Thyroid gland (tissue), 4 donors: ENCODE measurements at places on chromosomes 16 and 17.
A peak's percentile ranks its signal among the peaks of the same experiment; 100 is the strongest.

GRCh38 chr16:75114179-75114945 lies 2.2 kb downstream of the LDHD start:
- no peak overlapping the region for H3K27ac ChIP-seq
- peaks cover 44% of the 10 kb centered on the region for H3K4me1 ChIP-seq
- no peaks in the 10 kb centered on the region for H3K27me3 ChIP-seq
- H3K4me3 ChIP-seq, result no peak overlapping the region
- H3K36me3 ChIP-seq, result no peaks in the 10 kb centered on the region

DNA sequence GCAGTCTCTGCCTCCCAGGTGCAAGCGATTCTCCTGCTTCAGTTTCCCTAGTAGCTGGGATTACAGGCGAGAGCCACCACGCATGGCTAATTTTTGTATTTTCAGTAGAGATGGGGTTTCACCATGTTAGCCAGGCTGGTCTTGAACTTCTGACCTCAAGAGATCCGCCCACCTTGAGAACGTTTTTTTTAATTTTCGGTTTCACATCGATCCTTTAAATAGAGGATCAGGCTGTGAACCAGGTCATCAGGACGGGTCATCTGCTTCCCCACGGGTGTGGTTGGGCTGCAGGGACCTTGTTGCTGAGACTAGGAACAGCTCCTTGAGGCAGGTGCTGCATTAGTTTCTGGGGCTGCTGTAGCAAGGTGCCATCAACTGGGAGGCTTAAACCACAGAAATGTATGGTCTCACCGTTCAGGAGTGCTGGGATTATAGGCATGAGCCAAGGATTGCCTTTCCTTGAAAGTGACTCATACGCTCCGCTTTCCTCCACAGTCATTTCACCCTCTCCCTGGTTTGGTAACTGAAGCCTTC lies 7.9 kb upstream of the NAGPA start:
- H3K36me3 ChIP-seq, result peaks cover 4% of the 10 kb centered on the region
- DNase-seq, result peak; percentile 38

DNA sequence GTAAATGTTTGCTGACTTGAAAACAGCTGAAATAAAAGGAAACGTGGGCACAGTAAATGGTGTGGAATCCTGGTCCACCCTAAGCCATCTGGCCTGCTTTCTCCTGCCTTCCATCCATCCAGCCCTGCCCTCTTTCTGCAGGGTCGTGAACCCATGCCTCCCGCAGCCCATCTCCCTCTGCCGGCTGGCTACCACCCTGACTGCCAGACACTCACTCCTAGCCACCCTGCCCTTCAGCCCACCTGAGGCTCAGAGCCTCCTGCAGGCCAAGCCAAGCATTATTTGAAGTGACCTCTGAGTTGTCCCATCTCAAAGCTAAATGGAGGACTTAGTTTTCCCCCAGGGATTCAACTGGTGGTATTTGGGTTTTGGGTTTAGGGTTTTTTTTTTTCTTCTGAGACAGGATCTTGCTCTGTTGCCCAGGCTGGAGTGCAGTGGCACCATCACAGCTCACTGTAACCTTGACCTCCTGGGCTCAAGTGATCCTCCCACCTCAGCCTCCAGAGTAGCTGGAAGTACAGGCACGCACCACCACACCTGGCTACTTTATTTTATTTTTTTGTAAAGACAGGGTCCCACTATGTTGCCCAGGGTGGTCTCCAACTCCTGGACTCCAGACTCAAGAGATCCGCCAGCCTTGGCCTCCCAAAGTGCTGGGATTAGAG lies 8.4 kb downstream of the ZDHHC1 start:
- no peaks in the 10 kb centered on the region for H3K36me3 ChIP-seq
- H3K4me1 ChIP-seq, result peaks cover 30% of the 10 kb centered on the region
- no peak overlapping the region for H3K27ac ChIP-seq
- DNase-seq, result no peak

DNA sequence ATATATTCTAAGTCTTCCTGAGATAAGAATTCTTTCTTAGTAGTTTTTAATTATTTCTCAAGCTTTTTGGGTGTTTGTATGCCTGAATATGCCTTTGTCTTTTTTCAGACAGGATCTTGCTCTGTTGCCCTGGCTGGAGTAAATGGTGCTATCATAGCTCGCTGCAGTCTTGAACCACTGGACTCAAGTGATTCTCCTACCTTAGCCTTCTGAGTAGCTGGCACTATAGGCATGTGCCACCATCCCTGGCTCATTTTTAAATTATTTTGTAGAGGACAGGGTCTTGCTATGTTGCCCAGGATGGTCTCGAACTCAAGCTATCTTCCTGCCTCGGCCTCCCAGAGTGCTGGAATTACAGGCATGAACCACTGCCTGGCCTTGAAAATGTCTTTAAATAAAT lies 41.6 kb downstream of the MAP2K4 start:
- H3K36me3 ChIP-seq, result no peaks in the 10 kb centered on the region
- H3K4me1 ChIP-seq, result no peaks in the 10 kb centered on the region
- no peak for DNase-seq
- H3K27me3 ChIP-seq, result no peaks in the 10 kb centered on the region

DNA sequence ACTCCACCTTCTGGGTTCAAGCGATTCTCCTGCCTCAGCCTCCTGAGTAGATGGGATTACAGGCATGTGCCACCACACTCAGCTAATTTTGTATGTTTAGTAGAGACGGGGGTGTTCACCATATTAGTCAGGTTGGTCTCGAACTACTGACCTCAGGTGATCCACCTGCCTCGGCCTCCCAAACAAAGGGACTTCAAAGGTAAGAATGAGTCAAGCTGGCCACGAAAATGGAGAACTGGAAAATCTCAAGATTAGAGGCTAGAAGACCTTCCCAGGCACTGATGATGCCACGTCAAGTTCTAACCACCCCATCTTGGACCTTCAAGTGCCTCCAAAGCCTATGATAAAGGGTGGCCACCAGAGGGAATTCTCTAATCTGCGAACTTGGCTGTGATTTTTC lies 1.3 kb upstream of the CCL15 start:
- H3K4me3 ChIP-seq, result no peak overlapping the region
- no peaks in the 10 kb centered on the region for H3K27me3 ChIP-seq
- no peak for DNase-seq
- H3K27ac ChIP-seq, result no peak overlapping the region

GRCh38 chr17:79087428-79088143 lies 13.0 kb downstream of the ENGASE start:
- peaks cover 26% of the 10 kb centered on the region for H3K36me3 ChIP-seq
- no peaks in the 10 kb centered on the region for H3K27me3 ChIP-seq

GRCh38 chr17:39244016-39244599 lies 18.4 kb upstream of the STAC2 start:
- no peak for DNase-seq
- H3K27ac ChIP-seq, result no peak overlapping the region
- no peak overlapping the region for H3K4me3 ChIP-seq
- H3K36me3 ChIP-seq, result no peaks in the 10 kb centered on the region

DNA sequence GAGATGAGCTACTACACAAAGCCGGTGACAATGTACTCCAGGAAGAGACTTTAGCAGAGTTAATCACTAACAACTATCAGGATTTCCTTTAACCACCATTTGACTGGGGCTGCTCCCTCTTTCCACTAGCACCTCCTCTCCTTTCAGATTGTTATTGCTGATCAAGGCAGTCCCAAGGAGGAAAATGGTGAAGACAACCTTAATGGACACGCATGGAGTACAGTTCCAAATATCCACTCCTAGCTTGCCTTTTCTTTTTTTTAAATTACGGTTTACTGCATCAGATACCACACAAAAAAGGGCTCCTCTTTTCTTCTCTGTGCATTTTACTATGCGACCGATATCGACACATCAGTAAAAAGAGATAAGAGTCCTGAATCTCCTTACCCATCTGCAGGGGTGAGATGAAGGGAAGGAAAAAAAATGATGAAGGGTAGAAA lies 30.9 kb downstream of the FAM222B start:
- H3K36me3 ChIP-seq, result no peaks in the 10 kb centered on the region
- DNase-seq, result no peak
- no peaks in the 10 kb centered on the region for H3K27me3 ChIP-seq
- peaks cover 36% of the 10 kb centered on the region for H3K4me1 ChIP-seq
- H3K4me3 ChIP-seq, result peak overlapping the region; percentile 86
- peak overlapping the region; percentile 86 for H3K27ac ChIP-seq

- H3K27ac ChIP-seq, result no peak overlapping the region
- peaks cover 5% of the 10 kb centered on the region for H3K4me1 ChIP-seq
- no peaks in the 10 kb centered on the region for H3K36me3 ChIP-seq
Observed at GRCh38 chr17:79749958-79750357, 19.2 kb downstream of the ENPP7 start.

DNA sequence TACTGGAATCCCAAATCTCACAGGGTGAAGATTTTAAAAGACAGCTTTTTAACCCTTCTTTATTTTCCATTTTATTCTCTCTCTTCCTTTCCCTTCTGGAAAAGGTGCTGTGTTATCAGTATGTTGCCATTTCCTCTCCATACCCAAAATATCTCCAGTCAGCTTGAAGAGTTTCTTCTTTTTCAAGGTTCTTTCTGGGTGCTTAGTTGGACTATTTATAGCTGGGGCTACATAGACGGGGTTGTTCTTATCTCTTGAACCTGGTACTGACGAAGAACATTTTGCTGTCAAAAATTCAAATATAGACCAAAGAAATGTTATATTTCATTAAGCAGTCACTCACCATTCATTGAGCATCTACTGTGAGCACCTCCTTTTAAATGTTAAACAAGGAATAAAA lies 48.6 kb downstream of the IST1 start:
- H3K27me3 ChIP-seq, result no peaks in the 10 kb centered on the region
- no peaks in the 10 kb centered on the region for H3K36me3 ChIP-seq
- H3K4me1 ChIP-seq, result peaks cover 9% of the 10 kb centered on the region

- no peak overlapping the region for H3K4me3 ChIP-seq
- H3K27ac ChIP-seq, result no peak overlapping the region
- H3K27me3 ChIP-seq, result no peaks in the 10 kb centered on the region
Observed at GRCh38 chr17:77679589-77679988, 278.9 kb upstream of the TNRC6C start.

- no peaks in the 10 kb centered on the region for H3K4me1 ChIP-seq
- no peaks in the 10 kb centered on the region for H3K27me3 ChIP-seq
- DNase-seq, result no peak
- H3K4me3 ChIP-seq, result no peak overlapping the region
Observed at GRCh38 chr17:5631958-5632590, 47.8 kb upstream of the NLRP1 start.

DNA sequence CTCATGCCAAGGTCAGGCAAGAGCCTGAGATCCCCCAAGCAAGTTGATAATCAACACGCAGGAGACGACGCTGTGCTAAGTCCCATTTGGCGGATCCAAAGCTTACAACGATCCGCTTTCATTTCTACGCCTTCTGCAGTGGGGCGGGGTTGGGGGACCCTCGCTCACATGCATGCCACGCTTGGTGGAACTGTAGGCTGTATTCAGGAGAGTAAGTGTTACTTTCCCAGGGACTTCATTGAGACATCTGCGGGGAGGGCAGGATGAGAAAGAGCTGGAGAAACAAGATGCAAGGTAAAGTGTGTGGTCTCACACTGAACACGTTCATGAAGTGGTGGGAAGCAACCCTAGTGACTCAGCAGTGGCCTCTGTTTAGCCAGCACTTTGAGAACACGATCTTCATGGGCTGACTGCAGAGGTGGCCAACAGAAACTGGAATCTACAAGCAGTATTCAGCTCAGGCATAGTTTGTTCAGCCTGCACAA lies 100.5 kb downstream of the XYLT1 start:
- H3K4me3 ChIP-seq, result no peak overlapping the region
- H3K4me1 ChIP-seq, result peaks cover 27% of the 10 kb centered on the region
- H3K27ac ChIP-seq, result peak overlapping the region; percentile 44
- peak; percentile 32 for DNase-seq

GRCh38 chr17:67289181-67289876 lies 44.3 kb upstream of the HELZ start:
- no peak overlapping the region for H3K27ac ChIP-seq
- peak; percentile 80 for DNase-seq
- H3K4me1 ChIP-seq, result peaks cover 22% of the 10 kb centered on the region
- no peaks in the 10 kb centered on the region for H3K27me3 ChIP-seq
- H3K36me3 ChIP-seq, result no peaks in the 10 kb centered on the region

GRCh38 chr16:89563639-89564392 lies 3.3 kb downstream of the RPL13 start:
- H3K36me3 ChIP-seq, result peaks cover 36% of the 10 kb centered on the region
- DNase-seq, result no peak
- peaks cover 22% of the 10 kb centered on the region for H3K4me1 ChIP-seq
- H3K27ac ChIP-seq, result no peak overlapping the region
- no peak overlapping the region for H3K4me3 ChIP-seq

DNA sequence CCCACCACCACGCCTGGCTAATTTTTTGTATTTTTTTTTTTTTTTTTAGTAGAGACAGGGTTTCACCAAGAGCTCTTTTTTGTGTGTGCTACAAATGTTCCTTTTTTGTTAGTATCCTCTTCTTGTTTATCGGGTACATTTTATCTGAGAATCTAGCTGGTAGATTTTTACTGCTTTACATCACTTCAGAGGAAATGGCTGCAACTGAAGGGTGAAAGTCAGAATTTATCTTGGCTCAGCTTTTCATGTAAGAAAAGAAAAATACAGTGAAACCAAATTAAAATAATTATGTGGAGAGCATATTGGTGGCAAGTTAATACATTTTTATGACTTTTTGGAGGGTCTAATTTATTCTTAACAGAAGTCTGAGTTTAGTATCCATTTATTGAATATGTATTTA lies 26.0 kb downstream of the CBFB start:
- no peaks in the 10 kb centered on the region for H3K27me3 ChIP-seq
- H3K27ac ChIP-seq, result no peak overlapping the region
- H3K4me3 ChIP-seq, result no peak overlapping the region
- DNase-seq, result no peak
- H3K36me3 ChIP-seq, result no peaks in the 10 kb centered on the region

DNA sequence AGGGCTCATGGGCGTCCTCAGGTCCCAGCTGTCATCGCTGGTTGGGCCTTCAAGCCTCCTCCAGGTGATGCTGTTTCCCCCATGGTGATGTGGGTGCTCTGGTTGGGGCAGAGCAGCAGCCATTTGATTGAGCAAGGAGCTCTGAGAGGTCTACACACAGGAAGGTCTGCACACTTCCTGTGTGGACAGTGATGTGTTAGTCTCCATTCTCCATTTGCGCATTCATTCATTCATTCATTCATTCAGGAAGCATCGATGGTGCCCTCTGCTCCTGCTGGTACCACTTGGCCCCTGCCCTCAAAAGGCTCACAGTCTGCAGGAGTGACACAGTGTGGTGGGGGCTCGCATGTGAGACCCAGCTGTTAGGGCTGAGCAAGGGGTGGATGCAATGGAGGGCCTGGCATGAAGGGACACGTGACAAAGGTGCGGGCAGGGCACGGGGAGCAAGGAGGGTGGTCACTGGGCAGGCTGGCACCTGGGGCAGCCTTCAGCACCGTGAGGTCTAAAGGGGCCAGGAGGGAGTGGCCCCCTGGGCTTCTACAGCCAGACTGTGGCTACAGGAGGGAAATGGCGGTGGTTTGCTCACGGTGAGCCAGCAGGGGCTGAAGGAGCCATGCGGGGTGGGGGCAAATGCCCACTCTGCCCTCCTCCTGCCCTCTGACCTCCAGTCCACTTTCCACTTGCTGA lies 1.5 kb downstream of the ADGRG3 start:
- H3K4me3 ChIP-seq, result no peak overlapping the region
- H3K36me3 ChIP-seq, result peaks cover 2% of the 10 kb centered on the region
- no peak for DNase-seq
- no peaks in the 10 kb centered on the region for H3K4me1 ChIP-seq
- H3K27me3 ChIP-seq, result no peaks in the 10 kb centered on the region
